Activated T-cell treated with anti-CD3 and anti-CD28 coated beads, Interleukin-2, amount 50 U/mL, for 72 hours (primary cell): ENCODE measurements at places on chromosomes 5 and 9.
A peak's percentile ranks its signal among the peaks of the same experiment; 100 is the strongest.

DNA sequence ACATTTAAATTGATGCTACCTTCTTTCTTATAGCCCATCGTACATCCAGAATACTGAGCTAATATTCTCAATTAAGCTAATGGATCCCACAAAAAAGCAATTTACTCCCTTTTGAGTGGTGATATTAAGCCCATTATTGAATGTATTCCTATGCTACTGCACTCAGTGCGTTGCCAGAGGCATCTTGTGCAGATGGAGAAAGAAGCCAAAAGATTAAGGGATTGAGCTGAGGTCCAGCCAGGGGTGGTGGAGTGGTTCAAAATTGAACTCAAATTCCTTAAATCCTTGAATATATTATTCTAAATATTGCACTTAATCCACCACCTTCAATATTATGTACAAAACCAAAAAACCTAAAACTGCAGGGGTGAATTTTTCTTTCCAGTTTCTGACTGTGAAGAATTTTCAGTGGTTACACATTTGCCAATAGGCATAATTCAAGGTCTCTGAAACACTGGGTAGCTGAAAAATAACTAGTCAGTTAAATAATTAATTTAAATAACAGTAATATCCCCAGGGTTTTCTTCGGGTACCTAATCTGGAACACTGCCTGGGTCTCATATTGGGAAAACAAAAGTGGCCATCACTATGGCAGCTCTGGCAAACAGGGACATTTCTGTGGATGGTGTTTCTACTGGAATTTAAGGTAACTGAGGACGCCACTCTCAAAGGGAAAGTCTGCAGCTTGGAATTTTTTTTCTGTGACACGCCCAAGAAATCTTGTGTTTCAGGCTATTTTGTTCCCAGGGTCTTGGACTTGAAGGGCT lies 6.2 kb upstream of the LIFR start:
- DNase-seq = no peak

- DNase-seq = no peak
These were observed 17.5 kb downstream of the STXBP1 start for GRCh38 chr9:127629468-127630081.

DNA sequence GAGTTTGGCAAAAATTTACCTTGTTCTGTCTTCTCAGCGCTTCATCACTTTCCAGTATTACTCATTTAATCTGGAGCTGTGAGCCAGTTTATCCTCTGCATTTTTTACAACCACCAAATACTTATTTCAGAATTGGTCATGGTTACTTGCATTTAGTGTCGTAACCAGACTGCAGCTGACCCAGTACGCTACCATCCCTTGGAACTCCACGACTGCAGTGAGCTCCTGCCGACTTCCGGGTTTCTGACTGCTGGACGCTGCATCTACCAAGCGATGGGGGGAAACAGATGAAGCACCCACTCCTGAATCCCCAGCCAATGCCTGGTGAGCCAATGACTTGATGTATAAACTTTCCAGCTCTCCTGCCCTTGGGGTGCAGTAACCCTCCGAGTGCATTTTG lies 174.4 kb upstream of the PRLR start:
- DNase-seq = no peak

DNA sequence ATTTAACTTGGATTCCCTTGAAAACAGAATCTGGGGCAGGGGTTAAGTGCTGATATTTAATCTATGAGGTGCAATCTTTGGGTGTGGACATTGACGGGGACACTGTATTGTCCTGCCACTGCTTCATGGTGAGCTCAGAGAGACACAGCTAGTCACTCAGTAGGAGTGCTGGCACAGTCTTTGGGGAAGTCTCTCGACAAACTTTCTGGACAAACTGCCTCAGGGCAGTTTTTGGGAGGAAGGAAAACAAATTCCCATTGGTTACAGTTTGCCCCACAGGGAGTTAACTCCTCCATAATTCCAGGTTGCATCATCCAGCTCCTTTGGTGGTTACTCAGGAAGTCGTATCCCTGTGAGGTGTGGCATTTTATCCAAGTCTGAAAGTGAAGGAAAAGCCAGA lies 17.9 kb downstream of the HNRNPK start:
- no peak for DNase-seq

DNA sequence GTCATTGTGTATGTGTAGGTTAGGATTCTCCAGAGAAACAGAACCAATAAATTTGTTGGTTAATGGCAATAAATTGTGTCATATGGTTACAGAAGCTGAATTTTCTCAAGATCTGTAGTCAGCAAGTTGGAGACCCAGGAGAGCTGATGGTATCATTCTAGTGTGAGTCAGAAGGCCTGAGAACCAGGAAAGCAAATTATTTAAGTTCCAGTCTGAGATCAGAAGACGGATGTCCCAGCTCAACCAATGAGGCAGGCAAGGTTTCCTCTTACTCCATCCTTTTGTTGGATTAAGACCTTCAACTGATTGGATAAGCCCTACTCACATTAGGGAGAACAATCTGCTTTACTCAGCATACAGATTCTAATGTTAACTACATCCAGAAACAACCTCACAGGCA lies 656.3 kb downstream of the ANXA1 start:
- DNase-seq = no peak

DNA sequence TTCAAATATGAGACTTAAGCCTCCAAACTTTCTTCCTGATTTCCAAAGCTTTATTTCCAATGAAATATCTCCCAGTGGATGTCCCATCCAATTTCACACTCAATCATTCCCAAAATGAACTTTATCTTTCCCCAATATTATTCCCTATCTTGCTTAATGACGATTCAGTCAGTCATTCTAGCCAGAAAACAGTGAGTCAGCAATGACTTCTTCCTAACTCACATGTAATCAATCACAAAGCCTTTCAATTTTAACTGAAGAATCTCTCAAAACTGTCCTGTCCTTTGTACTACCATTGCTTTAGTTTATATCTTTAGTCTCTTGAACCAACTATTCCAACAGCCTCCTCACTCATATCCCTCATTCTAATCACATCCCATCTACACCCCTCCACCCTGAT lies 34.9 kb downstream of the NSA2 start:
- no peak for DNase-seq

- DNase-seq = no peak
These were observed 164.5 kb downstream of the DCP2 start for GRCh38 chr5:113140837-113141671.

GRCh38 chr5:125257997-125258396 lies 511.6 kb upstream of the ZNF608 start:
- DNase-seq = no peak

DNA sequence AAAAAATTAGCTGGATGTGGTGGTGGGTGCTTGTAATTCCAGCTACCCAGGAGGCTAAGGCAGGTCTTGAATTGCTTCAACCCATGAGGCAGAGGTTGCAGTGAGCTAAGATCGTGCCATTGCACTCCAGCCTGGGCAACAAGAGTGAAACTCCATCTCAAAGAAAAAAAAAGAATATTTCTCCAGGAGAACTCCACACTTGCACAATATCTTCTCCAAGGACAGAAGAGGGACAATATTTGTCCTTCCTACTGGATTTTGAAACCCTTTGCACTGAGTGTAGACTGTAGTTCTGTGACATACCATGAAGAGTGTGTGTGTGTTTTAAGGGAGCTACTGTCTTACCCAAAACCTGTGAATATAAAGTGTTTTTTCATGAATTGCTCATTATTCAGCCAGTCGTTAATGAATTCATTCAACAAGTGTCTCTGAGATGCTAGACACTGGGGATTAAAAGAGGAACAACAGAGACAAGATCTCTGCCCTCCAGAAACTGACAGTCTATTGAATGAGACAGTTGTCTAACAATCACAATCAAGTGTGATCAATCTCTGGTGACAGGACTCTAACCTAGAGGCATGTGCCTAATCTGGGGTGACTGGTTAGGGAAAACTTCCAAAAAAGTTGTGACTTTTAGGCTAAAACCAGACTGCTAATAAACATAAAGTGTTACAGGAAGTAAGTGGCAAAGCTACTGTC lies 9.8 kb upstream of the UBE2D2 start:
- no peak for DNase-seq

DNA sequence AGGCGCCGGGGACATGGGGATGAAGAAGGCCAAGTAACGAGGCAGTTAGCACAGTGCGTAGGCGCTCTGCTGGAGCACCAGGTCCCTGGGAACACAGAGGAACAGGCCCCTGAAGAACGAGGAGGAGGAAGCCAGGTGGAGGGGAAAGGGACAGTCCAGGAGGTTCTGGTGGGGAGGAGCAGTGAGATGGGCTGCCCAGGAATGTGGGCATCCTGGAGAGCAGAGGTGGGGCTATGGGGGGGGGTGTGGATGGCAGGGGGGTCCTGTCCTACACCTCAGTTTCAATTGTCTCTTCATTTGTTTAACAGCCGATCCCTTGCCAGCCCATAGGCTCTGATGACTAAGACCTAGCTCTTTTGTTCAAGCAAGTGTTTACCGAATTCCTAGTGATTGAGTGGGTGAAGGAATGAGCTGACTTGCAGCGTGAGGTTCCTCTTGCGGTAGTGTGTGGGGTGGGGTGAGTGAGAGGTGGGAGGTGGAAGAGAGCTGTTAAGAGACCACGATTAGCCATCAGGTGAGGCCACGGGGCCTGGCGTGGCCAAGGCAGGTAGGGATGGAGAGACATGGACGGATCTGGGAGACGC lies 8.4 kb upstream of the PHYHD1 start:
- DNase-seq = no peak

- DNase-seq = no peak
These were observed 47.2 kb downstream of the HMGCR start for GRCh38 chr5:75384218-75384617.

DNA sequence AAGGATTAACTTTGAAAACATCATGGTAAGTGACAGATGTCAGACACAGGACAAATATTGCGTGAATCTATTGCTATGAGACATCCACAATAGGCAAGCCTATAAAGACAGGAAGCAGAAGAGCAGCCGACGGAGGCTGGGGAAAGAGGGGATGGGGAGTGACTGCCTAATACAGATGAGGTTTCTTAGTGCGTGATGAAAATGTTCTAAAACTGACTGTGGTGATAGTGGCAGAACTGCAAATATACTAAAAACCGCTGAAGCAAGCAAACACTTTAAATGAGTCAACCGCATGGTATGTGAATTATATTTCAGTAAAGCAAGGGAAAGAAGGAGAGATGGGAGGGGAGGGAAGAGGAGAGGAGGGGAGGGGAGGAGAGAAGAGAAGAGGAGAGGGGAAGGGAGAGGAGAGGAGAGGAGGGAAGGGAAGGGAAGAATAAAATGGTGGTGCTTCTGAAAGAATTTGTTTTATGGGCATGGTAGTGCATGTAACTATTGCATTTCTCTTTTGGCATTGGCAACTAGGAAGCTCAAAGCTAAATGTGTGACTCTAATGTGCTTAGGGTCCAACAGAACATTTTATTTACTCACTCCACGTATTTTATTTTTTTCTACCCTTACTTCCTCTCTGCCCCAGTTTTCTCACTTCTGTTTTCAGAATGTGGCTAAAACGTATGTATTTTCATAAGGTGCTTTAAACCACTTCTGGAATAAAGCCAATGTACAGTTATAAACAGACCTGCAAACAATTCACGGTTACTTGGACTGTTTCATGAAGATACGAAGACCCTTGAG lies 21.3 kb downstream of the AKNA start:
- peak; percentile 60 for DNase-seq

- no peak for DNase-seq
These were observed 946 bp downstream of the ADCY2 start for GRCh38 chr5:7396713-7397454.

- DNase-seq = peak; percentile 43
These were observed 644 bp downstream of the NIM1K start for GRCh38 chr5:43192558-43193180.

DNA sequence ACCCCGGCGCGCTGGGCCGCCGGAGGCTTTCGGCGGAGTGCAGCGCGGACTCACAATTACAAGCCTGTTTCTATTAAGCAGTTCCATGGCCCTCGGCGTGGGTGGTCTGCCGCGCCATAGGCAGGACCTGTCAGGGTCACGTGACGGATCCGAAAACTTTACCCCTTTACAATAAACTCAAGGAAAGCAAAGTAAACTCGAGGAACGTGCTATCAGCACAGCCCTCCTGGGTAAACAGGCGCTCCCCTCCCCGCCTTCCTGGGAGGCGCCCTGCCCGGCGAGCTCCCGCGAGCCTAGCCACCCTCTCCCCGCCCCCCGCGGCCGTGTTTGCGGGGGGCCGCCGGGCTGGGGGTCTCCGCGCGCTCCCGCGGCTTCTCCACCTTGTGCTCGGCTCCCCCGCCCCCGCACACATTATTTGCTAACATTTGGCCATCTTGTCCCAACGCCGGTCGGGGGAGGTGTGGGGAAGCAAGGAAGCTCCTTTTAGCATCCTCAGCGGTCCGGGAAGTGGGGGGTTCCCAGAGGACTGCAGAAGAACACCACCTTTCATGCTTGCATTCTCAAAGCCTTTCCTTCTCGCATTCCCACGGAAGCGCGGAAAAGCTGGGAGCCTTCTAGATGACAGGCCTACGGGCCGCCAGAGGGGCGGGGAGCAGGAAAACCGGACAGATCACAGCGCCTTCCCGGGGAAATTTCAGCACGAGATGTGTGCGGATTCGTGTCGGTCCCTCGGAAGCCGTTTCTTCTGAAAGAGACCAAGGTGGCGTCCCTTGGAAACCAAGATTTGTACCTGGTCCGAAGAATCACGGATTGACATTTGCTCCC lies at the start of gene PTCH1:
TSS of gene PTCH1 (minus strand) at position 238 of the 825 bp plus-strand sequence.
- DNase-seq = peak; percentile 40

GRCh38 chr5:3509290-3509689 lies 86.3 kb upstream of the IRX1 start:
- no peak for DNase-seq

DNA sequence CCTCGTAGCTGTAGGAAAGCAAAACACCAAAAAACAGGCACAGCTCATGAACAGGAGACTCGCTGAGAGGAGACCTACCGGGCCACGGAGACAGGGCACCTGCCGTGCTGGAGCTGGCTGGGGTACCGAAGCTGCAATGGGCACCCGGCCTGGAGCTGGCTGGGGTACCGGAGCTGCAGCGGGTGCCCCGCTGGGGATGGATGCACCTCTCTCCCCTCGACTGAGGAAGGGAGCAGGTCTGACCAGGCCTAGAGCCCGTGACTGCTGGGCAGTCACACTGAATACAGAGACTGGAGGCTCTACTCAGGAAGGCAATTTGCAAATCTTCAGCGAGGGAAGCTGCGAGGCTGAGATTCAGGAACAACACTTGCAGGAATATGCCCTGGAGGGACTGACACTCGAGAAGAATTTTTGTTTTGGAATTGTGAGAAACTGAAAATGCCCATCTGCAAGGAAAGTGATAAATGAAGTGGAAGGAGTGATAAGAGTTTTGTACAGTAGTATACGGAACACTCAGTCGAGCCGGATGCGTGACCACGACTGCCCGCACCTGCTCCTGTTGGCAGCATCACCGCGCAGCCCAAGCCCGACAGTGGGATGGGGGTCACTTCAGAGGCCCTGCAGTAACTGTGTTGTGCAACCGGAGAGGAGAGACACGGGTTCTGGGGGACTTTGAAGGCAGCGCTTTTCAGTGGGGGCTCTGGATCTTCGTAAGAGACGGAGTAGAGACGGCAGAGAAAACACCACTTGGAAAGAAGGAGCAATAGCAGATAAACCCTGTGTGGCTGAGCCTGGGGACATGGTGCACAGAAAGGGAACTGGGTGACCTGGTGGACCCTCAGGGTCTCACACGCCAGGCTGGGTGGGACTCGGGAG lies 27.9 kb upstream of the LPCAT1 start:
- no peak for DNase-seq

GRCh38 chr5:61701877-61702602 lies 370.0 kb downstream of the ZSWIM6 start:
- no peak for DNase-seq

GRCh38 chr5:115702025-115702424 lies 76.2 kb upstream of the TMED7 start:
- no peak for DNase-seq
